ENCODE measurements at places on chromosomes 2 and 18.

- DNase-seq = no peak
These were observed 41.0 kb downstream of the MYO3B start for GRCh38 chr2:170218931-170219330.

- peak; percentile 51 for DNase-seq
These were observed 90.3 kb downstream of the RPRM start for GRCh38 chr2:153388246-153388645.

DNA sequence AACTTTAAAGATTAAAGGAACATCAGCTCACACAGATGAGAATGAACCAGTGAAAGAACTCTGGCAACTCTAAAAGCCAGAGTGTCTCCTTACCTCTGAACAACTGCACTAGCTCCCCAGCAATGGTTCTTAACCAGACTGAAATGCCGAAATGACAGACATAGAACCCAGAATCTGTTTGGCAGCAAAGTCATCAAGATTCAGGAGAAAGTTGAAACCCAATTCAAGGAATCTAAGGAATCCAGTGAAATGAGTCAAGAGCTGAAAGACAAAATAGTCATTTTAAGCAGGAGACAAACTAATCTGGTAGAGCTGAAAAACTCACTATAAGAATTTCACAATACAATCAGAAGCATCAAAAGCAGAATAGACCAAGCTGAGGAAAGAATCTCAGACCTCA is 72.0 kb downstream of the STRADB start:
- no peak for DNase-seq

DNA sequence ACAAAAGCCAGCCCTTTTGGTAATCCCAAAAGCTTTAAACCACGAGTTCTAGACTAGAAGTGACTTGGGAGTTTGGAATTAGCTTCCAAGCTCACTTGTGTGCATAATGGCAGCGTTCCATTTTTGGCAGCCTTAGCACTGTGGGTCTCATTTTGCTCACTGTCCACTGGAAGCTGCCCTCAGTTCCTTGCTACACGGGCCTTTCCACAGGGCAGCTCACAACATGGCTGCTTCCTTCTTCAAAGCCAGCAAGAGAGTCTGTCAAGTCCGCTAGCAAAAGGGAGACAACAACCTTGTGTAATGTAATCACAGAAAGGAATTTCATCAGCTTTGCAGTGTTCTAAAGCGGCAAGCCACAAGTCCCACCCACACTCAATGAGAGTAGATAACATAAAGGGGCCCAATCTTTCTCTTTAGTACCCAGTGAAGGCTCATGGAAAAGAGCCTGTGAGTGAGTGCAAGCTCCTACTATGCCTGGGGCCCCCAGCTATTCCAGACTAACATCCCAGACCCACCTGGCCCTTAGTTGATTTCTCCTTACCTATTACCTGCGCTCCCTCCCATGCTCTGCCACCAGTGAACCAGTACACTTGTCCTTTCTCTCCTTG is 239.7 kb upstream of the FBXO11 start:
- peak; percentile 3 for DNase-seq

DNA sequence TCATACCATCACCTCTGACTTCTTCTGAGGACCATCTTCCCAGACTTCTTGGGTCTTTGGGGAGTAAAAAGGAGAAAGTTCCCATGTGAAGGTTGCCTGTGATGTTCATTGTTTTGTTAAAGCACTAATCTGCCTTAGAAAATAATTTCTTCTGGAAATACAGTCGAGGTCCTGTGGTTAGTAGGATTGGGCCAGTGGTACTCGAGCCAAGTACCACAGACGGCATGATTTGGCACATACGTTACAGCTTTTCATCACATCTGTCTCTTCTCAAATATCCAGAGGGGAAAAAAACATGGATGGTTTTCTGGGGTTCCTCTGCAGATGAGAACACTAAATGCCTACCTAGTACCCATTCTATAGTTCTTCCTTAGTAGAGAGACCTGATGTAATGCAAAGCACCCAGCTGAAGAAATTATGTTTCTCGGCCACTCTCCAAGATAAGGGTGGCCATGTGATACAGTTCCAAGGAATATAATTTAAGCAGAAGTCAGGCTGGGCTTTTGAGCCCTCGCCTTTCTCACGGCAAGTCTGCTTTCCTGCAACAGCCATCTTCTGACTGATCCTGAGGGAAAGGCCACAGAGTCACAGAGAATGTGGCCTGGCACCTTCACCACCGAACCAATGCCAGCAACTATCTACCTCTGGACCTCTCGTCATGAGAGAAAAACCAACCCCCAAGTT is 161.0 kb downstream of the RNF152 start:
- no peak for DNase-seq

DNA sequence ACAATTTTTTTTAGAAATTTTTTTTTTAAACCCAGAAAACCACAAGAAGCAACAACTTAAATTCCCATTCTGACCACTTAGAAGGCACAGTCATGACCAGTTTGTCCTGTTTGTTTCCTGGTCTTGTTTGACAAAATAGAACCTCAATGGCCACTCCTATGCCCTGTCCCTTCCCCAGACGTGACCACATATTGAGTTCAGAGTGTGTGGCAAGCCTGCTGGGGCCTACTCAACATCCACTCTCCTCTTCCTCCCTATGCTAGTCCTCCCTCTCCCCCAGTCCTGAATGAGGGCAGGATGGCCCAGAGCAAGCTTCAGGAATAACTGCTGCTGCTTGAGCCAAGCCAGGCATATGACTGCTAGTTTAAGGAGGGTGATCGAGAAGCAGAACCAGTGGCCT is 89.6 kb downstream of the PRELID3A start:
- no peak for DNase-seq

GRCh38 chr2:240288087-240288521 is 147.4 kb upstream of the GPC1 start:
- no peak for DNase-seq

DNA sequence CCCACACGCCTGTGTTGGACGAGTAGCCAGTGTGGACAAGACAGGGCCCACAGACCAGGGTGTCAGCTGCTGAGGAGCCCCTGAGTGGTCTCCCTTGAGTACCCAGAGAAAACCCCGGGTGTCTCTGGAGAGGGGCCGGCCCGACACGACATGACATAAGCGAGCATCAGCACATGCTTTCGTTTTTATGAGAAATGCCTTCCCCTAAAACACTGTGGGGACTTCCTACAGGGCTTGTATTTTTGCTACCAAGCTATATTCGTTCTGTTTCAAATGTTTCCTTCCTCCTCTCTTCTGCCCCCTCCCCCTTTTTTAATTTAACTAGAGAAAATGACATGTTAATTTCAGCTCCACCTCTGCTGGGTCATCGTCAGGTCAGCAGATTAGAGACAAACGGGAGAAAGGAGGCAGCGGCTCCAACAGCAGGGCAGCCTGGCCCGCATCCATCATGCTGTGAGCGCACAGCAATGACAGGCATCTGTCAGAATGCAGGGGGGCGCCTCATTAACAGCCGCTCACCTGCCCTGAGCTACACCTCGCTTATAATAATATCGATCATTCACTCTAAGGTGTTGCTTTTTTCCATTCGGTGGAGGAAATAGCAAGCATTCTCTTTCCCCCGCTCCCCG is 286.2 kb downstream of the ZNF516 start:
- peak; percentile 29 for DNase-seq

- DNase-seq = no peak
These were observed 227.9 kb downstream of the TCF4 start for GRCh38 chr18:55360061-55360460.

DNA sequence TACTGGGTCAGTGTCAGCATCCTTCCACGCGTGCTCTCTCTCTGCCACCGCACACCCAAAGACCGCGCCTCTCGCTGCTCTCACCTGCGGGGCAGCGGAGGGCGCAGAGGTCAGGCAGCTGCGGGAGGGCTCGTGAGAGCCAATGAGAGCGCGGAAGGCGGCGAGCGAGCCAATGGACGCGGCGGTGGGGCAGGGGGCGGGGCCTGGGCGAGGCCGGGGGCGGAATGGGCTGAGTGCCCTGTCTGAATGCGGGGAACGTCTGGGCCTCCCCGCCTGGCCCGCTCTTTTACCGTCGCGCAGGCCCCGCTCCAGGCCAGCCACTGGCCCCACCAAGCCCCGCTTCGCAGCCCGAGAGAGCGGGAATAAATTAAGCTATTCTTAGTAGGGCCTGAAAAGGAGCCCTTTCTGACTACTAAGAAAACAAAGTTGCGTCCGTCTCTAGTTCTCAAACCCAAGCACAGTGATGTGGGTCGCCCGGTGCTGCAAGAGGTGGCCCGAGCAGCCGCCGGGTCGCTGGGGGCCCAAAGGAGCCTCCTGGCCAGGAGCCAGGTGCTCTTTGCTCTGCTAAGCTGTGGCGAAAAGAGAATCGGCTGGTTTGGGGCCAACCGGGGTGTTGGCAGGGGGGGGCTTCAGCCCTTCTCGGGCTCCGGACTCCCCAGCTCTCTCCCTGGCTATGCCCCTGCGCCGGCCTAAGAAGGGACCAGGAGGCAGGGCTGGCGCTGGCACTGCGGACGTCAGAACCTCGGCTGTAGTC is 81.1 kb upstream of the GLI2 start:
- DNase-seq = no peak

DNA sequence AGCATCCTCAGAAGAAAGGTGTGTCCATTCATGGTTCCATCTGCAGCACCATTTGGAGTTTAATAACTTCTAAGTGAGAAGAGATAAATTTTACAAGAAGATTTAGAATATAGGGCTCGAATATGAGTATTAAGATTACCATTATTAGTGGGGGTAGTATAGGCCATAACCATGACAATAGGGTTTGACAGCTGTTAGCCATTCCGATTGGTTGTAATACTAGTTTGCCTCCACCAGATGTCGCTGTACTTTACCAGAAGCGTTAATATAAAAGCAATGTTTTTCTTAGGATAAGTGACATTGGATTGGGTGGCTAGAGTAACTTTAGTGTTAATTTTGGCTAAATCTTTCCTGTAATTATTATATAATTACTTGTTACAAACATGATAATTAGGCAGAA is 107.5 kb upstream of the SRD5A2 start:
- no peak for DNase-seq

GRCh38 chr2:84964406-84965191 is 6.4 kb upstream of the KCMF1 start:
- DNase-seq = no peak

GRCh38 chr2:207469943-207470729 is 59.6 kb upstream of the CREB1 start:
- DNase-seq = no peak

DNA sequence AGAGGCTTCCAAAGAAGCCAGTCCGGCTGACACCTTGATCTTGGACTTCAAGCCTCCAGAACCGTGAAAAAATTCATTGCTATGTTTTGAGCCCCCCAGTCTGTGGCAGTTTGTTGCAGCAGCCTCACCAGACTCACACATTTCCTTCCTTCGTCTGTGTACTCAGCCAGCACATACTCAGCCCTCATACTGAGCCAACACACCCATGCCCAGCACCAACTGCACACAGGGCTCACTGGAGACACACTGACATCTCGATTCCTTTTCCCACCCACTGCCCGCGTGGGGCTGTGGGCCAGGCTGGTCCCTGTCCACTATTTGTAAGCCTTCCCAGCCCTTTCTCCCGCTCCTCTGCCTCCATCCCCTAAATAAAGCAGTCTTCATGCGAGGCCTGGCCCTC is 24.1 kb upstream of the NMUR1 start:
- no peak for DNase-seq

GRCh38 chr2:16584084-16584483 is 81.5 kb downstream of the CYRIA start:
- DNase-seq = no peak

DNA sequence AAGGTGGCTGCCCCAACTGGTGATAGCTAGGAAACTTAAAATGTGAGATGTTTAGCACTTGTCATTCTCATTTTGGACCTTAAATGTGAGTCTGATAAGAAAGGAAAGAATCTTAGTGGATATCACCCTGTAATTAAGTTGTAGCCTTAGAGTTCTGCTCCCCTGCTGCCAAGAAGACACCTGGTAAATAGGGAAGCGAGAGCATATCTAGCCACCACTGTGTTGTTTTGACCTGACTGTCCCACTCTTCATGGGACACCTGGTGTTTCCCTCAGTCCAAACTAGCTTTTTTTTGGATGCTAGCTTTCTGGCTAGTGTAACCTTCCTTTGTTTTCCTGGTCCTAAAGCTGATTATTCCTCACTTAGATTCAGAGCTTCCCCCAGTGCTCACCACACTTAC is 357.6 kb downstream of the RAD51AP2 start:
- DNase-seq = no peak

- no peak for DNase-seq
These were observed 455.4 kb upstream of the GYPC start for GRCh38 chr2:126200538-126200937.

Data from kidney (tissue), 22 donors.